ENCODE measurements at places on chromosomes 12 and 14.

GRCh38 chr14:80906946-80907345, 34.6 kb downstream of the CEP128 start:
- DNase-seq, result no peak

DNA sequence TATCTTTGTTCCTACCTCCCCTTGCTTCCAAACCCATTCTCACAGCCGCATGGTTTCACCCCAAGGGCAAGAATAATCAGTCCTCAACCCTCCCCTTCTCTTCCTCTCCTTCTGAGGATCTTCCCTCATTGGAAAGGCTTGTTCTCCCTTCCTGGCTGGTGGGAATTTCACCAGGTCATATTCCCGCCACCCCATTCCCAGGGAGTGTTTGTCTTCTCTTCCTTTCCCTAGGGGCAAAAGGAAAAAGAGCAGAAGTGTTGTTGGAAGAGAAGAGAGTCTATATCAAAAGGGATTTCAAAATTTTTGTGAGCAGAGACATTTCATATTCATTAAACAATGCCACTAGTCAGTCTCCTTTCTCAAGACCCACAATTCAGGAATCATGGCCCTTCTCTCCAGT, 176.9 kb downstream of the ANO2 start:
- no peak for DNase-seq

GRCh38 chr14:93042968-93043940, 72.5 kb downstream of the ITPK1 start:
- DNase-seq, result no peak

GRCh38 chr12:64931321-64931720, 106.9 kb downstream of the TBC1D30 start:
- no peak for DNase-seq

GRCh38 chr14:61147831-61148549, 133.1 kb downstream of the TMEM30B start:
- DNase-seq, result no peak

DNA sequence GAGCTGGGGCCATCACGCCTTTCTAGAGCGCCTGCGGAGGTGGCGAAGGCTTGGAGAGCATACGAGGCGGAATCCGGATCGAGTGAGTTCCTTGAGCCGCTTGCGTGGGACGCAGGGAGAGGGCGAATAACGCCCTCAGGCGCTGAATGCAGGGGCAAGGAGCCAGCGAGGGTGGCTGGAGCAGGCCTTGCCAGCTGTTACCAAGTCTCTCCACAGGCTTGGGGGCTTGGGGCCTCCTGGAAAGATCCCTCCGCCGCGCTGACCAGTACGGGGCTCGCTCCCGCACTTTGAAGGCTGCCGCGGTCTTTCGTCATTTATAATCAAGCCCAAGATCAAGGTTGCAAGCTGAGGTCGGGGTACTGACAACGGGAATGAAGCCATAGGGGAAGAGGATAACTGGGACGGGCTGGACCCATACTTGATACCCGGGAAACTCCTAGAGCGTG, 1.2 kb downstream of the FLRT2 start:
- no peak for DNase-seq

DNA sequence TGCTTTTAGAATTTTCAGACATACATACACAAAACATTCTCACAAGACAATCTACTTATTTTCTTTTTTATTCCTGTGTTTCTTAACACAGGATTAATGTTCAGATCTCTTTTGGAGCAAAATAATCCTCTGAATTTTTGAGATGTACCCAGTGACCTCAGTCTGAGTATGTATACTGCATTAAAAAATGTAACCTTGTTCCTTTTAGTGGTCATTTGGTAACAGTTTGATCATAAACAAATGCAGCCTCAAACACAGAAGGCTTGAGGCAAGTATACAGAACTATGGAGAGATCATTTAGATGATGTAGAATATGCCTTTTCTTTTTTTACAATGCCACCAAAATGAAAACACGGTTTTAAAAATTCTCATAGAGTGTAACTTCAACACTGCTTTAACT, 9.7 kb downstream of the HIF1A start:
- DNase-seq, result no peak

DNA sequence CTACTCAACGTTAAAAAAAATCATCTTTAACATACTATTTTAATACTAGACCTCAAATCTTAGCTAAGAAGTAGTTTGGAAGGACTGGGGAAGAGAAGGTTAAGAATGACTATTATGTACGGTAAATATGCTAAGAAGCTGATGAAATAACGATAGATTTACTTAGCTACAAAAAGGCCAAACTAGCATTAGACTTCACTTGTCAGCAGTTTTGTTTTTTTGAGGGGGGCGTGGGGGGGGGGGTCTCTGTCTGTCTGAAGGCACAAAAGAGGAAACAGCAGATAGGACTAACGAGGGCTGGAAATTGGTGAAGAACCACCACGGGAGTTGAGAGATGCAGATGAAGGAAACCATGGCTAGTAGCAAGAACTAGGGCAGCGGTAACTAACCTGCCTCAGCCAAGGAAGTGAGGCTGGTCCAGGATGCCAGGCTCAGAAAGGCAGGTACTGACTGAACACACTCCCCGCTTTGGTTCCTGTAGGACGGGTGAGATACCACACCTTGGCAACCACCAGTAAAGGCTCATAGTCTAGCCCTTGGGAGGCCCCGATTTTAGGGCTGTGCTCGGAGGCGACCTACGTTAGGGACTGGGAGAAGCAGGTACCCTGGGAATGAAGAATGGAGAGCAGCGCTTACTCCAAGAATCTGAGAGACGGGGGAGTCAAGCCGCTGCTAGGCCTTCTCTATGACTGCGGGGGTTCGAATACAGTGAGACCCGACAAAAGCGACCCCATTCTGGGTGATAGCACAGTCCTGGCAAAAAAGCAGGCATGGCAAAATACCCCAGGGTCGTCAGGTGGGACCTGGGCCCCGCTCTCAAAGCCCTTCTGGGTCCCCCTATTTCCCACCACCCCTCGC, 675 bp downstream of the NEDD8 start:
- DNase-seq, result no peak
